ENCODE measurements at places on chromosomes 4 and X.

DNA sequence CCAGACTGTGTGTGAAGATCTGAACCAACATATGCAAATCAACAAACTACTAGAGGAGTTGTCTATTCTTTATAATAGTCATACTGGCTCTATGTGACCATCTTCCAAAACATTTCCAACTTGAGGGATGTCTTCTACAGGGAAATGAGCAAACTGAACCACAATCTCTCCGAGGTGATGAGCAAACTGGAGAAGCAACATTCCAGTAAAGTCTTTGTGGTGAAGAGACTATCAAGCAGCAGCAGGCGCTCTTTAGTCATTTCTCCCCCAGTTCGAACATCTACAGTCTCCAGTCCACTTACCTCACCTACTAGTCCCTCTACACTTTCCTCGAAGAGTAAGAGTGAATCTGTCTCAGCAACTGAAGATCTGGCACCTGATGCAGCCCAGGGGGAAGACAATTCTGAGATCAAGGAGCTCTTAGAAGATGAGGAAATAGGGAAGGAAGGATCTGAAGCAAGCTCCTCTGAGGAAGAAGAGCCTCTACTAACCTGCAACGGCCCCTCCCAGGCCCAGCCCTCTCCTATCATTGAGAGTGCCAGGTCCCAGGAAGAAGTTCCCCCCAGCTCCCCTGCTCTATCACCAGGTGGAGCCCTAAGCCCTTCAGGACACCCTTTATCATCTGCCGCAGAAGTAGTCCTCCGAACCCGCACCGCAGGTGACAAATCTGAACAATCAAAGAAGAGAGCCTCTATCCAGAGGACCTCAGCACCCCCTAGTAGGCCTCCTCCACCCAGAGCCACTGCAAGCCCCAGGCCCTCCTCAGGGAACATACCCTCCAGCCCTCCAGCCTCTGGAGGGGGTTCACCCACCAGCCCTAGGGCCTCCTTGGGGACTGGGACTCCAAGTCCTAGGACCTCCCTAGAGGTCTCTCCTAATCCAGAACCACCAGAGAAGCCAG lies 98.1 kb downstream of the HNRNPD start:
- no peak for DNase-seq

DNA sequence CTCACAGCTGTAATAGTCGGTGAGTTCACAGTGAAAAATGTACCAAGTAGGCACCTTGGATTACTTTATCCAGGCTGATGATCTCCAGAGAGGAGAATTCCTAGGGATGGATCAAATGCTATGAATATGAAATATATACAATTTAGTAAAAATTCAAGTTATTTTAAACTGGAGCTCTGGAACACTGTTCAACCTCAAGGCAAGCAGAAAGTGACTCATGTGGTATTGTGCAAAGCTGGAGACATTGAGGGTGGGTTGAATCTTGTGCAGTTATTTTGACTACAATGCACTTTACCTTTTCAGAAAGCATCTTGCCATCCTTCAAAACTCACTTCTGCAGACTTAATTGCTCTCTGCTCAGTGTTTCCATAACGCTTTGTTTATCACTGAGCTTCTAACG lies 43.4 kb downstream of the OSTC start:
- DNase-seq = no peak

GRCh38 chrX:153782313-153782712 lies 1.5 kb downstream of the SRPK3 start:
- DNase-seq = no peak

GRCh38 chr4:123503698-123504363 lies 107.2 kb downstream of the SPRY1 start:
- no peak for DNase-seq

GRCh38 chr4:152083338-152083737 lies 322.5 kb upstream of the GATB start:
- DNase-seq = no peak

DNA sequence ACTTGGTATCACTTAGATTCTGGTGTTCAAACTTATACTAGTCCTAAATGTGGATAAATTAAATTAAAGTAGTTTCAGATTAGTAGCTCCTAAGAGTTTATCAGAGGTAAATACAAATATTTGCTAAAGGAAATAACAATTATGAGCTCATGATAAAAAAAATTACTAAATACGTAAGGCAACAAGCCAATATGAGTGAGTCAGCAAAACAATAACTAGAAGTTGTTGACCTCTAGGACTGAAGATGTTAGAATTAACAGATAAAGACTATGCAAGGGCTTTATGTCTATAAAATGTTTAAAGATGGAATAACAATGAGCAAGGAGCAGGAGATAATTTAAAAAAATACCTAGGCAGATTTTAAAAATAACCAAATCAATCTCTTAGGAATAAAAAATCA lies 195.8 kb downstream of the CLCN4 start:
- no peak for DNase-seq

GRCh38 chr4:53196882-53197771 lies 168.7 kb downstream of the SCFD2 start:
- DNase-seq = no peak

- no peak for DNase-seq
Measured at GRCh38 chr4:165079476-165079875, 25.8 kb downstream of the TRIM75 start.

DNA sequence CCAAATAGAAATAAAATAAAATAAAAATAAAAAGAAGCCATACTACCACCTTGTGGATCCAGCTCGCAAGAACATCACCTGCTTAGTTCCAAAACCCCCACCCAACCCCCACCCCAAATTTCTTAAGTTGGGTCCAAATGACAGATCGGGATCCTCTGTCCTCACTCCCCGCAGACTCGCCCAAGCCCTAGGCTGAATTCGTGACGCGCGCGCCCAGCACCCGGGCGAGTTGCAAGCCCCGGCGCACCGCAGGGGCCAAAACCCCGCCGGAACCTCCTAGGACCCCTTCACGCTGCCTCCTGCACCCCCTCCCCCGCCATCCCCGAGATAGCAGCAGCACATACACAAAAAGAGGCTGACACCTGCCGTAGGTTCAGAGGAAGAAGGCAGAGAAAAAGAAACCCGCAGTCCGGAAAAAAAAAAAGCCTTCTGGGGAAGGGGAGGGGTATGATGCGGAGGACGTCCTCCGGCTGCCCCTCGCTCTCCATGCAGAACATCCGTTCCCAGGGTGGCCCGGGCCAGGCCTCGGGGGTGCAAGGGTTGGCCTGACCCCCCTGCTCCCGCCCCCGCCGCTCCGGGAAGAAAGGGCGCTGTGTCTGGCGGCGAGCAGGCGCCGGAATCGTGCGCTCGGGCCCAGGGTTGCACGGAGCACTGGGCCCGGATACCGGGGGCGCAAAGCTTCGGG lies 2.6 kb downstream of the NLGN4X start:
- DNase-seq = no peak

DNA sequence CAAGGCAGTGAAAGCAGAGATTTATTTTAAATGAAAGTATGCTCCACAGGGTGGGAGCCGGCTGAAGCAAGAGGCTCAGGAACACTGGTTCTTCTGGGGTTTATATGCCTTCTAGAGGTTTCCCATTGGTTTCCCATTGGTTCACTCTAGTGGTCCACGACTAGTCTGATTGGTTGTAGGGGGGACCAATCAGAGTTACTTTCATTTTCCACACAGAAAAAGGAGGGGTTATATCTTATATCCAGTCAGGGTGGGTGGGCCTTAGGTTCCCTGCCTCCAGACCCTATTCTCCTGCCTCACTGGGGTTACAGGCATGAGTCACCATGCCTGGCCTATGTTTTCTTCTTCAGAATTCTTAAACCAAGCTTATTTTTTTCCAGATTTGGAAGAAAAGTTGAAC lies 101.6 kb downstream of the KLHL8 start:
- no peak for DNase-seq
